AG04449 (cell line): ENCODE measurements at places on chromosomes 3 and 15.

- no peak for DNase-seq
Measured at GRCh38 chr3:43641306-43642114, 19.7 kb upstream of the ANO10 start.

- DNase-seq, result no peak
Measured at GRCh38 chr3:172709774-172710663, 848 bp downstream of the NCEH1 start.

DNA sequence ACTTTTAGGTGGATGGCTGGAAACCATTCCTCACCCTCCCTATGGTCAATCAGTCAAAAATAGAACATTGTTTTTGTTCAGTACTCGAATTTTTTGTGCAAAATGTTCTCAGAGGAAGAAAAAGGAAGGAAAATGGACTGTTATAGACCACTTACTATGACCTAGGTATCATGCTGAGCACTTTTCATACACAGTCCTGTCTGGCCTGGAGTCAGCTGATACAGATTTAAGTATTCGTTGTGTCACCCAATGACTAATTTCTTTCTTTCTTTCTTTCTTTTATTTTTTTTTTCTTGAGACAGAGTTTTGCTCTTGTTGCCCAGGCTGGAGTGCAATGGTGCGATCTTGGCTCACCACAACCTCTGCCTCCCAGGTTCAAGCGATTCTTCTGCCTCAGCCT lies 29.1 kb upstream of the TNIK start:
- DNase-seq, result no peak

GRCh38 chr3:17136136-17136721 lies 251.5 kb downstream of the PLCL2 start:
- DNase-seq, result no peak

GRCh38 chr3:150062492-150062891 lies 91.8 kb upstream of the PFN2 start:
- no peak for DNase-seq
